ENCODE measurements at places on chromosomes 1 and 21. TPM values are rescaled to one million over a fixed set of nuclear protein-coding genes. Genes with fewer than 3 reads are reported as not detected.

DNA sequence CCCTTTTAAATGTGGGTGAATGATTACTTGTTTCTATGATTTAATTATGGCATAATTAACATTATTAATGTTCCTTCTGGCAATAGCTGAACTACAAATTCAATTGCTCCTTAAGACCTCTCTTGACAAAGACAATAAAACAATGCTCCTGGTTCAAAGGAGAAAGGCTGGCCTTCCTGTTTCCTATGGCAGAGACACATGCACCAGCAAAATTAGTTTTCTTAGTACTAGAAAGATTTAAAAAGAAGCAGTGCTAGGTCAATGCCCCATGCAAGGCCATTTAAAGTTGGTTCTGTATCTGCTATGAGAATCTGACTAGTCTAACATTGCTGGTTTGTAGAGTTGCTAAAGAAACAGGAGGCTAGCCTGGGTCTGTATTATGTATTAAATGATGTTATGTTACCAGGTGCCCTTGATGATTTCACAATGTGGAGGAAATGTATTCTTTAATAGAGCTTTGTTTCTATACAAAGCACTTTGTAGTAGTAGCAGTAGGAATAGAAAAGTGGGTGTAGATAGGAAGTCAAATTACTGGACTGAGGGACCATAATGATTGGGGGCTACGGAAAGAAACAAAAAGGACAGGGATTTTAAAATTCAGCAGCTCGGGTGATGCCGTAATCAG is 38.8 kb upstream of the CD34 start:
- no peak for DNase-seq
- no peaks in the 10 kb centered on the region for H3K4me1 ChIP-seq
- H3K27me3 ChIP-seq = peaks cover 14% of the 10 kb centered on the region
- H3K4me3 ChIP-seq = no peak overlapping the region

DNA sequence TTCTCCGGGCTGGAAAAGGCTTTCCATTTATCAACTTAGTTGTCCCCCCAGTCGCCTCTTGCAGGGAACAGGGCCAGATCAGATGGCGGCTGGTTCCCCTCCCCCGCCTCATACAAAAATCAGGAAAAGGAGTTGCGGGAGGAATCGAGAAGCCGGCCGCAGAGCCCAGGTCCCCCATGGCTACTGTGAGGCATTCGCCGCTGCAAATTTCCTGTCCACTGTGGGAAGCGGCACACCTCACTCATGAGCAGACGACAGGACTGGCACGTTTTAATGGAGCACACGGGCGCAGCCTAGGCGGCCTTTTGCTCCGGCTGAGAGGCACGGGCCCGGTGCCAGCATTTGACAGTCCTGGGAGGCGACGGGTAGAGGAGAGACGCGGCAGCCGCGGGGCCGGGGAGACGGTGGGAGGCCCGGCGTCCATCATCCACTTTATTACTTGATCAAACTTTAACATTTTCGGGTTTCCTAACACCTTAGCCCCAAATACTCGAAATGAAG is 1.1 kb downstream of the GNG4 start:
- H3K4me1 ChIP-seq = peaks cover 29% of the 10 kb centered on the region
- peaks cover 65% of the 10 kb centered on the region for H3K27me3 ChIP-seq
- peaks cover 4% of the 10 kb centered on the region for H3K36me3 ChIP-seq

GRCh38 chr1:91501971-91502671 is 1.5 kb downstream of the CDC7 start:
- peaks cover 33% of the 10 kb centered on the region for H3K4me1 ChIP-seq
- peaks cover 19% of the 10 kb centered on the region for H3K36me3 ChIP-seq
- H3K27ac ChIP-seq = no peak overlapping the region
- H3K4me3 ChIP-seq = no peak overlapping the region
- DNase-seq = no peak

- H3K27me3 ChIP-seq = peaks cover 6% of the 10 kb centered on the region
- DNase-seq = no peak
- no peaks in the 10 kb centered on the region for H3K4me1 ChIP-seq
- no peak overlapping the region for H3K27ac ChIP-seq
- H3K4me3 ChIP-seq = no peak overlapping the region
Measured at GRCh38 chr21:41048145-41048544, 119.8 kb upstream of the BACE2 start.

Gene CYP2J2
- total RNA-seq = 3.4 TPM

GRCh38 chr21:36076878-36077655 is 7.2 kb downstream of the CBR1 start:
- no peak for DNase-seq
- H3K27me3 ChIP-seq = no peaks in the 10 kb centered on the region
- H3K4me3 ChIP-seq = no peak overlapping the region

DNA sequence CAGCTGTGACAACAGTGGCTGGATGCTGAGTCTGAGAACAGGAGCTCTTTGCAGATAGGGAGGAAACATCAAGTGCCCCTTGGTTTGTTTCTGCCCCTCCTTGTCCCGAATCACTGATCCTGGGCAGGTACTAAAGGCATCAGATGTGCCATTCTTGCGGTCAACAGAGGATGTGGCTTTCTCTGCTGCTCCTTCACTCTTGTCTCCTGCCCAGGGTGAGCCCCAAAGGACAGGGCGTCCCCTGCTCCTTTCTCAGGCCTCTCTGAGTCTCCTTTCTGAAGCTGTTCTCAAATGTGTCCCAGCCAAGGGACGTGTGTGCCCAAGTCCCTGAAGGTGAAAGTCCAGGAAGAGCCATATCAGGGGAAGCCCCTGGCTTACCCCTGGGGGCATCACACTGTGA is 31.7 kb downstream of the SLC37A1 start:
- H3K36me3 ChIP-seq = peaks cover 15% of the 10 kb centered on the region
- no peak overlapping the region for H3K4me3 ChIP-seq
- H3K27ac ChIP-seq = no peak overlapping the region
- no peaks in the 10 kb centered on the region for H3K27me3 ChIP-seq
- peaks cover 10% of the 10 kb centered on the region for H3K4me1 ChIP-seq
- DNase-seq = no peak

DNA sequence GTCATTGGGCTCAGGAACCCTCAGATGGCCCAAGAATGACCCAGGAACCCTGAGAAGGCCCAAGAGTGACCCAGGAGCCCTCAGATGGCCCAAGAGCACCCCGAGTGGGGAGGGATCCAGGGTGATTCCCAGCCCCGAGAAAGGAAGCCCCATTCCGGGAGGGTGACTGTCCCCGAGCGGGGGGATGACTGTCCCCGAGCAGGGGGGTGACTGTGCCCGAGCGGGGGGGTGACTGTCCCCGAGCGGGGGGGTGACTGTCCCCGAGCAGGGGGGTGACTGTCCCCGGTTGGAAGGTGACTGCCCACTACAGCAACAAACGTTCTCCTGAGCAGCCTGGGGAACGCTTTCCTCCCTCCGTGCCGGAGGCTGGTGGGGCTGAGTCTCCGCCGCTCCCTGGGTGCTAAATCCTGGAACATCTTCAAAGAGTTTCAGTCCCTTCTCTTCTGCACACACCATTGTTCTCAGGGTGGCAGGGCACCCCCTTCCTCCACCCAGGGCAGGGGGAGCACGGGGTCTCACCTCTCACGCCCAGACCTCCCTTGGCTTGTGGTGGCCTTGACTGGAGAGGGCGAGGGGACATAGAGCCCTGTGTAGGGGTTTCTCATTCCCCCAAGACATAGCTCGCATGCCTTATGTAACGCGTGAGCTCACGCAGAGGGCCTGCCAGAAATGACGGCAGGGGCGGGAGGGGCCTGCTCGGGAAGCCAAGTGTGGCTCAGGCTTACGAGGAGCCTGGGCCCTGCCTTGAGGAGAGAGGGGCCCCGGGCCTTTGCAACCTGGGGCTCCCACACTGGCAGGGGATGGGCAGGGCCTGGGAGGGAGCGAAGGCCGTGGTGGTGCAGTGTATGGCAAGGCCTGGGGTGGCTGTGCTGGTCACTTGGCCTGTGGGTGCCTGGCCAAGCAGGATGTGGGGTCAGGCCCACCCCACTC is 14.3 kb upstream of the SKI start:
- H3K27me3 ChIP-seq = peaks cover 7% of the 10 kb centered on the region
- H3K4me1 ChIP-seq = peaks cover 6% of the 10 kb centered on the region
- peak overlapping the region; percentile 36 for H3K27ac ChIP-seq

DNA sequence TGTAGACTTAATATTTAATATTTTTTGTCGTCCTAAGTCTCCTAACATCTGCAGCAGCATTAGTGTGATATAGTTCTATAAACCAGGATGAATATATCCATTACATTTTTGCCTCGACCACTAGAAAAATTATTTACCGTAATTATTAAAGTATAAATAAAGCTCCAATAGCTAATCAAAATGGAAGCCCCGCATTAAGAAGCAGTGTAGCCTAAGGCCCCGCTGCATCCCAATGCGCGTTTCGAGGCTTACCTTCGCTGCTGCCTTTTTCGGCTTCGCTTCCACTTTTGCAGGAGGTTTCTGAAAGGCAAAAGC is 891 bp downstream of the HMGN1 start:
- DNase-seq = no peak
- peaks cover 2% of the 10 kb centered on the region for H3K27me3 ChIP-seq
- peaks cover 46% of the 10 kb centered on the region for H3K4me1 ChIP-seq
- peak overlapping the region; percentile 90 for H3K4me3 ChIP-seq
- peaks cover 43% of the 10 kb centered on the region for H3K36me3 ChIP-seq

DNA sequence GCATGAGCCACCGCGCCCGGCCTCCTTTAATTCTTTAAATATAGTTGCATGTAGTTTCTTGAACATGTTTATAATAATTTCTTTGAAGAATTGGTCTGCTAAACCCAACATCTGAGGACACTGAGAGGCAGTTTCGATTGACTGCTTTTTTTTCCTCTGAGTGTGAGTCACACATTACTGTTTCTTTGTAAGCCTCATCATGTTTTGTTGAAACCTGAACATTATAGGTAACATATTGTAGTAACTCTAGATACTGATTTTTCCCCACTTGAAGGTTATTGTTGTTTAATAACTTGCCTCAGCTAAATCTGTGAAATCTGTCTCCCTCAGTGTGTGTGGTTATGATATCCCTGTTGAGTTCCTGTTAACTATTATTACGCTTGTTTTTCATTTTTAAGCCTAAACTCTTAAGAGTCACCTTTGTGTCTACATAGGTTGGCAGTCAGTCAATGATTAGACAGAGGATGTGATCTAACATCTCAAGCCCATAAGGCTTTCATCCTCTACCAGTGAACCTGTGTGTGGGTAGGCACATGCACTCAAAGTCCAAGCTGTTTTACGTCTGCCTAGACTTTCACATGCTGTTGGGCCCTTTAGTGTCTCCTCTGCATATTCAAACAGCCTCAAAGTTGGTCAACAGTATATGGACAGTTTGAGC is 155.5 kb downstream of the KCNH1 start:
- no peaks in the 10 kb centered on the region for H3K27me3 ChIP-seq
- H3K36me3 ChIP-seq = no peaks in the 10 kb centered on the region
- no peak overlapping the region for H3K27ac ChIP-seq
- H3K4me3 ChIP-seq = no peak overlapping the region

GRCh38 chr21:31360717-31361116 is 16.7 kb upstream of the TIAM1 start:
- DNase-seq = no peak
- H3K4me3 ChIP-seq = no peak overlapping the region
- H3K36me3 ChIP-seq = peaks cover 31% of the 10 kb centered on the region
- H3K4me1 ChIP-seq = peaks cover 43% of the 10 kb centered on the region

DNA sequence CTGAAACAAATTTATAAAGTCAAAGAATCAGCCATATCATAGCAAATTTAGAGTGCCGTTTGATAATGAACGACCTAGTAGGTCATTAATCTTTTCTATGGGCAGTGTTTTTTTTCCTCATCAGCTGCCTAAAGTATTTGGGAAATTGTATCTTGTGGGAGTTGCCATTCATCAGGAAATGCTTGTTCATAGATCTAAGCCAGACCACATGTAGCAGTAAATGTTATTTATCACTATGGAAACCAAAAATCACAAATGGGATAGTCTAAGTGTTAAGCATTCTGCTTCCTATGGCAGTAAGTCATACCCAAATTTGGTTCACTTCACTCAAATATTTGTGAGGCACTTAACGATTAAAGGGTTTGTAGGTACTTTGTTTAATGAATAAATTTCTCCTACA is 52.9 kb downstream of the LRRC8D start:
- H3K36me3 ChIP-seq = peaks cover 41% of the 10 kb centered on the region
- no peak overlapping the region for H3K27ac ChIP-seq
- no peaks in the 10 kb centered on the region for H3K27me3 ChIP-seq
- no peak for DNase-seq
- H3K4me1 ChIP-seq = peaks cover 29% of the 10 kb centered on the region
- no peak overlapping the region for H3K4me3 ChIP-seq

Gene LCE1C
- not detected for total RNA-seq

Gene HSD11B1
- total RNA-seq = 1.5 TPM

GRCh38 chr21:36639769-36640168 is 59.1 kb upstream of the SIM2 start:
- no peaks in the 10 kb centered on the region for H3K36me3 ChIP-seq
- peaks cover 6% of the 10 kb centered on the region for H3K27me3 ChIP-seq
- H3K27ac ChIP-seq = no peak overlapping the region
- peaks cover 2% of the 10 kb centered on the region for H3K4me1 ChIP-seq

- H3K4me1 ChIP-seq = peaks cover 15% of the 10 kb centered on the region
- no peak for DNase-seq
- H3K36me3 ChIP-seq = no peaks in the 10 kb centered on the region
- H3K4me3 ChIP-seq = no peak overlapping the region
- peaks cover 7% of the 10 kb centered on the region for H3K27me3 ChIP-seq
Measured at GRCh38 chr1:52707927-52708655, 9.9 kb upstream of the COA7 start.

DNA sequence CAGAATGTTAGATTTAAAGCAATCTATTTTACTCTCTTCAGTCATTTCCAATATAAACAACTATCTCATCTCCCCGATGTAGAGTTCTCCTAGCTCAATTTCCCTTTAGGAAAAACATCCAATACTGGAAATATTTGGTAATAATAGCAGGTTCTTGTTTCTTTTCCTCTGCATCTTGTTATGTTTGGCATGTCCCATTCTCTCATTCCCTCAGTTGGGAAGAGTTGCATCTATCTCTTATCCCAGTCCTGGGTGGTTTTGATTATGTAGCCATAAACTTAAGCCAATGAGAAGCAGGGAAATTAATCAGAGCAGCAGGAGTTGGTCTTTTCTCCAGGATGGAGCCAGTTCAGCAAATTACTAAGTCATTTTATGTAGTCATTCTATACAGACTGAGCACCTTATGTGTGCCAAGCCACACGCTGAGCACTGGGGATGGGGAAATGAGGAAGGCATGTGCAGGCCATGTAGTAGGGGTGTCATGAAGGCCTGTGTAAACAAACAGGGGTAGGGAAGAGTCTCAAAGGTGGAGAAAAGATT is 418.2 kb upstream of the NFIA start:
- no peak for DNase-seq
- H3K4me1 ChIP-seq = no peaks in the 10 kb centered on the region
- H3K4me3 ChIP-seq = no peak overlapping the region
- no peaks in the 10 kb centered on the region for H3K36me3 ChIP-seq
- no peak overlapping the region for H3K27ac ChIP-seq
- H3K27me3 ChIP-seq = no peaks in the 10 kb centered on the region

Gene TNNT2
- not detected for total RNA-seq

DNA sequence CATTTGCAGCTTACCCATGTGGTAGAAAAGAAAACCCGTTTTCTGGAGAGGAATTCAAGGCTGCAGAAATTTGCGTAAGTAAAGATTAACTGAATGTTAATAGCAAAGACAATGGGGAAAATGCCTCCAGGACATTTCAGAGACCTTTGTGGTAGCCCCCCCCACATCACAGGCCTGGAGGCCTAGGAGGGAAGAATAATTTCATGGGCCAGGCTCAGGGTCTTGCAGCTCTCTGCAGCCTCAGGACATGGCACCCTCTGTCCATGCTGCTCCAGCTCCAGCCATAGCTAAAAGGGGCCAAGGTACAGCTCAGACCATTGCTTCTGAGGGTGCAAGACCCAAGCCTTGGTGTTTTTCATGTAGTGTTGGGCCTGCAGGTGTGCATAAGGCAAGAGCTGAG is 92.7 kb upstream of the ZNF678 start:
- H3K36me3 ChIP-seq = no peaks in the 10 kb centered on the region
- H3K4me1 ChIP-seq = no peaks in the 10 kb centered on the region
- peaks cover 5% of the 10 kb centered on the region for H3K27me3 ChIP-seq
- no peak overlapping the region for H3K4me3 ChIP-seq
- no peak for DNase-seq
- no peak overlapping the region for H3K27ac ChIP-seq
